T follicular helper cell (primary cell): ENCODE measurements at places on chromosomes 5 and 9.

GRCh38 chr5:166342402-166342801 is 1949.0 kb upstream of the WWC1 start:
- DNase-seq = no peak

DNA sequence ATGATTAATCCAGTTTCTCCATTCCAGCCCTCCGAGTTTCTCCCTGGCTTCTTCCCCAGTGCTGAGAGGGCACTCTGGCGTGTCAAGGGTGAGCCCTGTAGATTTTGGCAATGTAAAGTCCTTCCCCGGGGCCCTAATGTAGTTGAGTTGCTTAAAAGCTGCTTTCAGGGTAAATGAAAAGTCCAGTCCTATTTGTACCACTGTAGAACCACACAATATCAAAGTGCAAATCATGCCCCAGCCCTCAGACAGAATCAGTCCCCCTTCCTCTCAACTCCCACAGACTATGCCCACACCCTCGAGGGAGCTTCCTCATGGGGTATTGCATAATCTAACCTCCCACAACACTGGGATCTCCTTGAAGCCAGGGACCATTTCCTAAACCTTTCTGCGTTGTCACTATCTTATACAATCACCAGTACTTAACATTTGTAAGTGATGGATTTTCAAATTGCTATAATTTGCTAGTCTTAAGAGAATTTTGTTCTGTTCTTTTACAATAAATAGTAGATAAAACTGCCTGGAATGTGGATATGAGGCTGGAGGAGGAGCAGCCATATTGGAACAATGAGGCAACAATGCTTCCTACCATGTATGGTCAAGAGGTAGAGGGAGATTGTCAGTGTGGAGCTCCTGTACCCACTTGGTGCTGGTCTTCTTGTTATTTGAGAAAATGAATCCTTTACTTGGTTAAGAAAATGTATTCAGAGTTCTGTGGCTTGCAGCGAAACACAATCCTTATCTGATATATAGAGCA is 34.4 kb downstream of the ZNF366 start:
- no peak for DNase-seq

DNA sequence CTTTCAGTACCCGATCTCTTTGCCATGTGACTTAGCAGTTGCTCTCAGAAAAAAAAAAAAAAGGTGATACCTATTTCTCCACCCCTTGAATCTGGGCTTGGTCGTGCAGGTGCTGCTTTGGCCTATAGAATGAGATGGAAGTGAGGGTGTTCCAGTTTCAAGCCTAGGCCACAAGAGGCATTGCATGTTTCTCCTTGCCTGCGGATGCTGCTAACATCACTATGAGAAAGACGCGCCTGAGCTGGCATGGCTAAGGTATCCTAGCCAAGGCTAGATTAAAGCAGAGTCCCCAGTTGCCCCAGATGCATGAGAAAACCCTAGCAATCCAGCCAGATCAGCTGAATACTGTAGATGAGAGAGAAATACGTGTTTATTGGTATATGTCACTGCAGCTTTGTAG is 14.7 kb upstream of the CSF1R start:
- DNase-seq = no peak

DNA sequence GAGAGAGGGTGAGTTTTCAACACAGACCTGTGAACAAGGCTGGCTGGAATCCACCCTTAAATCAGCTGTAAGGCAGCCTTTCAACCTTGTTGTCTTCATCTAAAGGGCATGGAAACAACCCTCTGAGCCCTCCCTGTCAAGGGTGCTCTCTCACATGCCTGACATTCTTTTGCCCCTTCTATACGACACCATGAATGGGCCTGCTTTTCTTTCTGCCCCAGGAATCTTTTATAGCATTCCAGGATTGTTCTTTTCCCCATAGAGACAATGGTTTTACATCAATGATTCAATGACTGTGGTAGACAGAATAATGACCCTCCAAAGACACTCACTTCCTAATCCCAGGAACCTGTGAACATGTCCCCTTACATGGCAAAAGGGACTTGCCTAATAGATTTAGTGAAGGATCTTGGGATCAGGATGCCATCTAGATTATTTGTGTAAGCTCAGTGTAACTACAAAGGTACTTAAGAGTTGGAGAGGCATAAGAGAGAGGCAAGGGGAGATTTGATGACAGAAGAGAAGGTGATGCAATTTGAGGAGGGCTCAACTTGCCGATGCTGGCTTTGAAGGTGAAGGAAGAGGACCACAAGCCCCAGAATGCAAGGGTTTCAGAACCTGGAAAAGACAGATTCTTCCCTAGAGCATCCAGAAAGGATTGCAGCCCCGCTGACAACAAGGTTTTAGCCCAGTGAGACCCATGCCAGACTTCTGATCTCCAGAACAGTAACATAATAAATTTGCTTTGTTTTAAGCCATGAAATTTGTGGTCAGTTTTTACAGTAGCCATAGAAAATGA is 29.2 kb upstream of the HMHB1 start:
- DNase-seq = no peak

DNA sequence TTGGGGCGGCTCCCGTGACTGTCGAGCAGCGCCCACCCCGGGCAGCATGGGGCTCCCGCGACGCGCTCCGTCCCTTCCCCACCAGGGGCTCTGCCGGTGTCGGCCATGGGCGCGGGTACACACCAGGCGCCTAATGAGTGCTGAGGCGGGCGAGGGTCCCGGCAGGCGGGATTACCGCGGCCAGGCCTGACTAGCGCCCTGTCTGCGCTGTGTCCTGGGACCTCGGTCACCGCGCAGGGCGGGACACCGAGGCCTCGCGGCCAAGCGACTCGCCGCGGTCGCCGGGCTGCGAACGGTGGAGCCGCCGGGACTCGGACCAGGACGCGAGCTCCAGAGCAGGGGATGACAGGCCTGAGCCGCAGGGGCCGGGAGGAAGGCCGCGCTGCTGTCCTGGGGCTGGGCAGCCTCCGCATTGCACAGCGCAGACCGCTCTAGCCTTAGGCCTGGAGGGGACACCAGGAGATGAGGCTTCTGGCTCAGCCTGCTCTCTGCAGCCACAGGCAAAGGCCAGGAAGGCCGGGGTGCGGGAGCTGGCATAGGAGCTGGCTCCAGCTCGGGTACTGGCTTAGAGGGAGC is 14.1 kb downstream of the LCN10 start:
- DNase-seq = no peak

GRCh38 chr5:136985785-136986475 is 513.2 kb downstream of the SPOCK1 start:
- no peak for DNase-seq

GRCh38 chr9:124007565-124008302 is 3.8 kb upstream of the LHX2 start:
- no peak for DNase-seq

DNA sequence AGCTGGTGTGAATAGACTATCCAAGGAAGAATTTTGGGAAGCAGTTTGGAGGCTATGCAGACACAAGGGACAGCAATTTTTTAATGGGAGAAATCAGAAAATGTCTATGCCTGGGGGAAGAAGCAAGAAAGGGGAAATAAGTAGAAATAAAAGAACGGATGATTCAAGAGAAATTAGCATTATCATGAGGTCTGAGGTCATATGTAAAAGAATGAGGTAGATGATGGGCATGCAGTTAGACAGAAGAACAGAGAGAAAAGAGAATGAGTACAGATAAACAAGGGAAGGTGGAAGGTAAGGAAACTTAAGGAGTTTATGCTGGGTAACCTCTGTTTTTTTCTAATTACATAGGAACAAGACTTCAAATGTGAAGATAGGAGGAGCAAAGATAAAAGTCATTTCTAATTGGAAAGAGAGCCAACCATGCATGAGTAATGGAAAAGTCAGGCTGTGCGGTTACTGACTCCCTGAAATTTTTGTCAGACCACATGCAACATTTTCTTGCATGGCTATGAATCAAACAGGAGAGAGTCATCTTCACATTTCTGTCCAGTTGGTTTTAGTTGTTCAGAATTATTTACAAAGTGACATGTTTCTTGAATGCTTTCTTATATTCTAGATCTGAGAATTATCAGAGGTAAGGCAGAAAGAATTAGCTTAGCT is 101.0 kb upstream of the PIK3R1 start:
- DNase-seq = no peak

DNA sequence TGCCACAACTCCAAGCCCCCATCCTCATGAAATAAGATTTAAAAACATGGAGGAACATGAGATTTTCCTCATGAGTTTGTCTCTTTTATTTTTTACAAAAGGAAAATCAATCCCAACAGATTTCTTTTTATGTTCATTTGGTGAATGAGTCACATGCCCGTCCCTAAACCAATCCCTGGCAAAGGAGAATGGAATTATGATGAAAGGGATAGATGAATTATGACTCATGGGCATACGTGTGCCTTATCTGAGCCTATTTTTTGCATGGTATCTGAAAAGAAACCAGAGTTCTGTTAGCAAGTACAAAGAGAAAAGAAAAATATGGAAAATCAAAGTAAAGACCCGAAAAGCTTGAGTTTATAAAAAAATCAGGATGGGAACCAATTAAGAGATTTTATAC is 267.5 kb upstream of the TMEM161B start:
- no peak for DNase-seq

DNA sequence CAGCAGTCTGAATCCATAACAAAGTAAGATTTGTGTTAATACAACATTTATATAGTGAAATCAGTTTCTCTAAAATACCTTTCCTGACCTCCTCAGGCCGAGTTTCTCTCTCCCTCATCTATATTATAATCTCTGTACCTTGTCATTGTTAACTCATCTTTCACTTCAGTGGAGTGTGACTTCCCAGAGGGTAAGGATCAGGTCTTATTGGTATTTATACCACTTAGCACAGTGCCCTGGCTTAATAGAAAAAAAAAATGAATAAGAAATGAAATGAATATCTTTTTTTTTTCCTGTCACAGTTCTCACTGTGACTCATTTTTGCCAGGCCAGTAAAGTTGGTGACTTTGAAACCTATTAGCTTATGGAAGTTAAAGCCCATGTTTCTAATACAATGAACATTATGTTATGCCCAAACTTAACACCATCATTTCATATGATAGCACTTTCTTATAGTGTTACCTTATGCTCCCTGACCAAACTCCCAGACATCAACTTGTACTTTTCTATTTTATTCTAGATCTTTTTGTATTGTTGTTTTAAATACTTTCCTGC is 90.1 kb downstream of the NR3C1 start:
- DNase-seq = no peak

DNA sequence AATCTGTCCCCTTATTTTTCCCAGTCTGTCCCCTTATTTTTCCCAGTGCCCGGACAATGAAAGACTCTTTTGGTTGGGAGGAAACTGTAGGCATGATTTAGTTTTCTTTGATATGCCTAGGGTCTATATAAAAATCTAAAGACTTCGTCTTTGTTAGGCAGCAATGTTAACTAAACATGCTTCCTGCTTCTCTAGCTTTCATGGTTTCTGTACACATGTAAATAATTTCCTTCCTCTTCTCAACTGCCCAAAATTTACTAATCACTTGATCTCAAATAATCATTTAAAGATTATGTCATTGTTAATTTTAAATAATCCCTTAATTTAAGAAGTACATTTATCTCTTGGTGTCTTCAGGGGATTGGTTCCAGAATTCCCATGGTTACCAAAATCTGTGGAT is 47.8 kb upstream of the RAPGEF6 start:
- DNase-seq = no peak

DNA sequence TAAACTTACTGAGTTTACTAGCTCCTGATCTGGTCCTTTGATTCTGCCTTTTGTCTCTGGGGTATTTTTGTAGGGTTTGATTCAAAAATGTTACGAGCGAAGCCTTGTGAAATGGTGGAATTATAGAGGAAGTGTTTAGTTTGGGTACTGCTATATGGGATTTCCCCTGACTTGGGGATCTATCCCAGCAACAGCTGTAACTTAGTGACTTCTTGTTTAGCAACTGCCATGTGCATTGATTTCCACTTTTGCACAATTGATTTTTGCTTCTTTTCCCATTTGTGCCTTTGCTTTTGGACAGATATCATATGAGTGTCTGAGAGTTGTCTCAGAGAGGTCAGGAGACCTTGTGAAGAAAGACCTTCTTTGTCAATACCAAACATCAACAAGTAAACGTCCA is 248.5 kb upstream of the DAP start:
- no peak for DNase-seq

DNA sequence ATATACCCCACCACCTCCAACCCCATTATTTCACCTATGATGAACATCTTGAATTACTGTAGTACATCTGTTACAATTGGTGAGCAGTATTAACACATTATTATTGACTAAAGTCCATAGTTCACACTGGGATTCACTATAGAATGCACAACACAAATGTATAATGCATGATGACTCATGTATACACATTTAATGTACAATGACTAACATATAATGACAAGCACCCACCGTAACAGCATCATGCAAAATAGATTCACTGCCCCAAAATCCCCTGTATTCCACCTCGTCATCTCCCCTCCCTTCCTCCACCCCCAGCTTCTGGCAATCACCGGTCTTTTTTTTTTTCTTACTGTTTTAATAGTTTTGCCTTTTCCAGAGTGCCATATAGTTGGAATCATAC is 47.1 kb upstream of the NEK6 start:
- no peak for DNase-seq

DNA sequence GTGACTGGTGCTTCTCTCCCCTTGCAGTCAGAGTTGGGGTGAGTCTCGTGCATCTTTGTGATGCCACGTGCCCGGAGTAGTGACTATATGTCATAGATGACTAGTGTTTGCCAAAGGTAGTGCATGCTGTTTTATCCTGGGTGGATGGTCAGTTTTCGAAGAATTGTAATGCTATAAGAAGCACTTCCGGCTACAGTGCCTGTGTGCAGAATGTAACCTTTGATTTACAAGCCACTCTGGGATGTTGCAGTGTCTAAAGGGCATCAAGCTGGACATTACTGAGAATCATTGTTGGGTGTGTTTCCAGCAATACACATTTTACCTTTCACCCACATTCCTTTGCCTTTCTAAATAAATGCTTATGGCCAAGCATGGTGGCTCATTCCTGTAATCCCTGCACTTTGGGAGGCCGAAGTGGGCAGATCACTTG is 16.7 kb downstream of the MVB12B start:
- DNase-seq = no peak

DNA sequence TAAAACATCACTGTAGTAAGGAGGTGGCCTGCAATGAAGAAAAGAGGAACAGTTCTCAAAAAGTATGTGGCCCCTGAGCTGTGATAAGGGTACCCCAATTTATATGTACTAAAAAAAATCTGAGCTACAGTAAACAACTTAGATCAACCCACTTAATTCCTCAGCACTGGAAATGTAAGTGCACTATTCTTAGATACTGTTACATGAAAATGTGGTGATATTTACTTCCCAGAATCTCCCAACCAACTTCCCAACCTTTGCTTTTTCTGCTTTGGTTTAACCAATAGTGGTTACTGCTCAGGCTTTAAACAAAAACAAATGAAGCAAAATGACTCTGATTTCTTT is 114.8 kb downstream of the SEMA5A start:
- no peak for DNase-seq

DNA sequence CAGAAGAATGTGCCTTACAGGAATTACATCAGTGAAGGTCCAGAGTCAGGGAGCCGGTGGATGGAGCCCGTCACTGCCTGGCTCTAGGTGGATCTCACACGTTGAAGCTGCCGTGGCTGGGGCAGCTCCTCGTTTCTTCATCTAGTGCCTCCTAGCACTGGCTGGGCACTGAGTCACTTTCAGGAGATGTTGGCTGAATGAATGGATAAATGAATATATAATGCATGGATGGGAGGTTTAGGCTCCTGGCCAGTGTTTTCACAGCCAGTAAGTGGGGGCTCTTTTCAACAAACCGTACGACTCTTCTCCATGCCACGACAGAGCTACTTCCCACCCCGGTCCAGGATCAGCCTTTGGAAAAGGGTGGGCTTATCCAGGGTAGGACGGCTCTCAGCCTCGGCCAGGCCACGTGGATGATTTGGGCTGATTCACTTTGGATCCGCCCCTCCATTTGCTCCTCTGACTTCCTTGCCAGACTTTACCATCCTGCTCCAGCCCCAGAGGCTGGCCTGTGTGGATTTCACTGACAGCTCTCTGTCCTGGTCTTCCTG is 1.3 kb upstream of the SH3PXD2B start:
- no peak for DNase-seq

GRCh38 chr5:57277085-57277484 is 103.2 kb downstream of the GPBP1 start:
- DNase-seq = no peak
